ENCODE measurements at places on chromosomes 3 and 15.

DNA sequence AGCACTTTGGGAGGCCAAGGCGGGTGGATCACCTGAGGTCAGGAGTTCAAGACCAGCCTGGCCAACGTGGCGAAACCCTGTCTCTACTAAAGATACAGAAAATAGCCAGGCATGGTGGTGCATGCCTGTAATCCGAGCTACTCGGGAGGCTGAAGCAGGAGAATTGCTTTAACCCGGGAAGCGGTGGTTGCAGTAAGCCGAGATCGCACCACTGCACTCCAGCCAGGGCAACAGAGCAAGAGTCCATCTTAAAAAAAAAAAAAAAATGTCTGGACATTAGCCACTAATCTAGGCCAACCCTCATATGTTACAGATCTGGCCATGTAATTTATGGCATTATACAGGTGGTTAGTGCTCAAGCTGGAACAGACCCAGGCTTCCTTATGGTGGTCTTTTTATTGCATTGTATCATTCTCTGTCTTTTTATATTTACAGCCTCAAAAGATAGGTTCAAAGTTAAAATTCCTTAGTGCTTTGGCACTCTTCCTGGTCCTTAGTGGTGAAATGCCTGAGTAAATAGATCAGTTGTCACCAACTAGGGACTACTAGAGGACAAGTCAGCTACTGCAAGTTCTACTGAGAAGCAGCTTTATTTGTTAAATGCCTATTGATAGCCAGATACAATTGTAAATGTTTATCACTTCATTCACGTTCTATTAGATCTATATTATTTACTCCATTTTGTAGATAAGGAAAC, 16.0 kb downstream of the STARD9 start:
- DNase-seq = peak; percentile 36

- no peak for DNase-seq
These were observed 273.9 kb downstream of the TIGIT start for GRCh38 chr3:114567771-114568170.

DNA sequence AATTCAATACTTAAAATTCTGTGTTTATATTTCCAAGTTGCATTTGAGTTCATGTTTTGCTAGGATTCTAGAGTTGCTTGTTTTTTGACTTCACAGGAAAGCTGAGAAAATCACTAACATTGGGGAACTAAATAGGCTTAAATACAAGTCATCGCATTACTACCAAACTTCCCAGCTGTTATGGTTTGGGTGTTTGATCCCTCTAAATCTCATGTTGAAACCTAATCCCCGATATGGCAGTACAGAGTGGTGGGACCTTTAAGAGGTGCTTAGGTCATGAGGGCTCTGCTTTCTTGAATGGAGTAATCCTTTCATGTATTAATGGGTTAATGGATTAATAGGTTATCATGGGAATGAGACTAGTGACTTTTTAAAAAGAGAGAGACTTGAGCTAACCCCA, 77.2 kb upstream of the ARPP21 start:
- no peak for DNase-seq

GRCh38 chr3:146350852-146351251, 99.9 kb upstream of the PLSCR4 start:
- DNase-seq = no peak

- DNase-seq = no peak
These were observed 26.7 kb upstream of the OR5K4 start for GRCh38 chr3:98326945-98327344.

- no peak for DNase-seq
These were observed 90.7 kb downstream of the ATP8B4 start for GRCh38 chr15:50028326-50028725.

DNA sequence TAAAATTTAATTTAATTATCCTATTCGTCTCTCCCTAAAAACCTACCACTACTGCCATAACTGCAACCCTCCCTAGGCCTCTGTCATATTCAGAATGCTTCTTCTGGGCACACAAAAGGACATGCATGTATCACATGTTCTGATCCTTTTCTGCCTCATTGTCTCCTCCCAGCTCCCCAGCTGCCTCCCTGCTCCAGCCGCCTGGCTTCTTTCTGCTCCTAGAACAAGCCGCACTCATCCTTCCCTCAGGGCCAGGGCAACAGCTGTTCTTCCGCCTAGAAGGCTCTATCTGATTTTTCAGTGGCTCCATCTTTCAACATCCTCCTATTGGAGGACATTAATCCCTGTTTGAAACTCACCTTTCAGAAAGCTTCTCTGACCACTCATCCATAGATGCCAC, 38.6 kb downstream of the TMED3 start:
- DNase-seq = no peak

- no peak for DNase-seq
These were observed 245.7 kb upstream of the HES1 start for GRCh38 chr3:193890016-193890897.

- no peak for DNase-seq
These were observed 74.8 kb downstream of the ABHD5 start for GRCh38 chr3:43765521-43765971.

DNA sequence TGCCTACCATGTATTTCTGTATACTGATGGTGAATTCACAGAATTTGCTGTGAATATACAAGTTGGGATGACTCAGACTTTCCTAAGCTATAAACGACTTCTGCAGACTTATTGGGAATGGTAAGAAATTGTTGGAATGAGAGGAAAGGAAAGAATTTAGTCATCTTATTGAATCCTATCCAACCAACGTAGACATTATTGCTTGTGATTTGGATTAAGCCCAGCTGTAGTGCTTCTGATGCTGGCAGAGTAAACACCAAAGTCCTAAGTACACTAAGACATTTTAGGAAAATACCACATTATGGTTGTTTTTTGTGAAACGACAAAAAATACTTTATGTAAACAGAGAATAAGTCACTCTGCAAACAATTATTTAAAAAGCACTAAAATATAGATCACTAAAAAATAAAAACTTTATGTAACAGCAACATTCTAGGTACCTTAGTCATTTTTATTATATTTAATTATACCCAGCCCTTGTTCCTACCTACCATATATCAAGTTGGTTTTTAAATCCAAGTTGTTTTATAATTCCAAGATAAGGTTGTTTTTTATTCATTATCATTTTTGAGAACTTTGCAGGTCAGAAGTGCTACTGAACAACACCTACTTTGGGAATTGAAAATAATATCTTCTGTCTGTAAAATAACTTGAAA, 99.2 kb upstream of the MLF1 start:
- DNase-seq = no peak

DNA sequence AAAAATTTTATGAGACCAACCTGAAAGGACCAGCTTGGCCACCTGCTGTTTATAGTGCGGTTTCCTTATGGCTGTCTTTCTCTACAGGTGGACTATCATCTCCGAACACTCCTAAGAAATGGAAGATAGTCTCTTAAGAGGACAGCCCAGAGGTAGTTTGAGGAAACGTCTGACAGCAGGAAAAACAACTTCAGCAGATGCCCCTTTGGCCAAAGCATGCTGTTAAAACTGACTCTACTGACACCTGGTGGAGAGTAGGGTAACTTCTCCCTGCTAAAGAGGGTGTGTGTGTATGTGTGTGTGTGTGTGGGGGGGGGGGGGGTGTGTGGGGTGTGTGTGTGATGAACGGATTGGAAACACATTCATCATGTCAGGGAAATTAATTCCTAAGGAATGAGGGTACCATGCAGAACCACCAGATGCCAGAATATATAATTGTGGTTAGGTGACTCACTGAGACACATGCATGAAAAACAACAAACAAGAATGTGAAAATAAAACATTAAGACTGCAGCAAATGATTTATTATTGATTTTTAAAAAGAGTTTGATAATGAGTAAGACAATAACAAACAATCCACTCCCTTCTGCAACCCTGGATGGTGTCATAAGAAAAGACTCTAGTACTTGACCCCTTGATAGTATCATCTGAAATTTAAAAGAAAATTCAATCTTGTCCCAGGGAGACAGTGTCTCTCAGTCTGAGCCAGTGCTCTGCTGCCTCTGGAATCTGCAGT, 256.5 kb downstream of the THRB start:
- peak; percentile 11 for DNase-seq
